ENCODE measurements at places on chromosomes 16 and 17.

DNA sequence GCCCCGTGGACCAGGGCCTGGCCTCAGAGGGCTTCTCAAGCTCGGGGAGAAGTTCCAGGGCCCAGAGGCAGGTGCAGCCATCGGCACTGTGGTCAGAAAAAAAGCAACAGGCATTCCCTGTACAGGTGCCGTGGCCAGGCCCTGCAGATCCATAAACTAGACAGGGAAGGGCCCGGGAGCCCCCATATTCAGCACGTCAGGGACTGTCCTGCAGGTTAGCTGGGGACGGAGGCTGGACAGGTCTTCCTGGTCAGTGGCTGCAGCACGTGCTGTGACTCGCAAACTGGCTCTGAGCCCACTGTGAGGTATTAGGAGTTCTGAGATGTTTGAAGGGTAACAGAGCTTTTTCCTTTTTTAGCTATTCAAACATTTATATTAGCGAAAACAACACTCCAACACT is 15.0 kb upstream of the C16orf95 start:
- DNase-seq = no peak

DNA sequence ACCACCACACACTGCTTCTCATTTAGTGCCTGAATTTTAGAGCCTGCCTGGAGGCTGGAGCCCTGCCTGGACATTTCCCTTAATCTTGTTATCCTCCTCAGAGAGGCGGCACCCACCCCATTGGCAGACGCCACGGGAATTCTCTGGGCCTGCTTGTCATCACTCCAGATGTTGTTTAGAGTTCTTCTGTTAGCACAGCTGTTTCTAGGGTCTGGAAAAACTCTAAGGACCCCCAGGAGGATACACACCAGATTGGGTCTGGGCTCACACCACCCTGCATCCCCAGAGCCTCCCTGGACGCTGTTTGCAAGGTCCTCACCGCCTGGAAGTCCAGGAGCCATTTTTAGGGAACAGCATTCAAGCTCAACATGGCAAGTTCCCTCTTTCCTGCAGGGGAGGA is 565 bp upstream of the XAF1 start:
- DNase-seq = no peak

DNA sequence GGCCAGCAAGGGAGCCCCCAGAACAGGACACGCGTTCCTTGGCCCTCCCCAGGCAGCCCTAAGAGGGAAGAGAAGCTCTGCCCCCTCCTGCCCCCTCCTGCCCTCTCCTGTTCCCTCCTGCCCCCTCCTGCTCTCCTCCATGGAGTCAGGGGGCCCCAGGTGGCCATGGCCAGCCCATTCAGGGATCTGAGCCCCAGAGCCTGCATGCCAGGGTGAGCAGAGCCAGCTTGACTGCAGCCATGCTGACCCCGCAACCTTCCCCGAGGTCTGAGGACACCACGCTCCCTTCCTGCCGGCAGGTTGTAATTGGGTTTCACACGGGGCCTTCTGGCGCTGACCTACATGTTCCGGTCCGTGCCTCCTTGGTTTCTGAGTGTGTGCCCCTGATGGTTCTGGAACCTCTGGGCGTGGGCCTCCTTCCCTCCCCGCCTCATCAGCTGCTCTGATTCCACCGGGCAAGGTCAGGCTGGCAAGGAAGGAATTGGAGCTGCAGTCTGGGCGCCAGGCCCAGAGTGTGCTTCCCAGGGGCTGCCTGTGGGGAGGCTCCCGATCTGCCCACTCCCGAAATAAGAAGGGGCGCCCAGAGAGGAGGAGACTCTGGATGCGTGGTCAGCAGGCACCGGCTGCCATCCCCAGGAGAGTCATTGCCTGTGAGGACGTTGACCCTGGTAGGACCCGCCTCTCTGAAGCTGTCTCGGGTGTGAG is 23.7 kb upstream of the NPTX1 start:
- no peak for DNase-seq

GRCh38 chr17:76843703-76844484 is 24.3 kb upstream of the MGAT5B start:
- DNase-seq = no peak

DNA sequence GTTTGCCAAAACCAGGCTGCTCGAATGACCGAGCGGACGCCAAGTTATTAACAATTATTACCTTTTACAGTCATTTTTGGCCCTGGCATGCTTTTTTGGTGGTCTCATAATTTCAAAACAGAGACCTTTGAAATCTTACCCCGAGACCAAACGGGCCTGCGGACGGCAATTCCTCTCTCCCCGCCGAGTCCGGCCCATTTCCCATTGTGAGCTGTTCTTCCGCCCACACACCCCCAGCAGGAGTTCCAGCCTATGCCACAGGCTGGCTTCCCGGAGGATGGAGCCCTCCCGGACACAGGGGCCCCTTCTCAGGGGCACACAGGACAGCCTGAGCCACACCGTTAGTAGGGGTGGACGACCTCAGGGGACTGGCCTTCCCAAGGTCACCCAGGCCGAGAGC is 130.7 kb downstream of the C16orf95 start:
- no peak for DNase-seq

- DNase-seq = no peak
Measured at GRCh38 chr17:17590883-17591354, 589 bp downstream of the PEMT start.

- DNase-seq = peak; percentile 53
Measured at GRCh38 chr16:16025214-16025968, 76.0 kb downstream of the ABCC1 start.

GRCh38 chr17:13538841-13539411 is 62.8 kb downstream of the HS3ST3A1 start:
- DNase-seq = no peak

DNA sequence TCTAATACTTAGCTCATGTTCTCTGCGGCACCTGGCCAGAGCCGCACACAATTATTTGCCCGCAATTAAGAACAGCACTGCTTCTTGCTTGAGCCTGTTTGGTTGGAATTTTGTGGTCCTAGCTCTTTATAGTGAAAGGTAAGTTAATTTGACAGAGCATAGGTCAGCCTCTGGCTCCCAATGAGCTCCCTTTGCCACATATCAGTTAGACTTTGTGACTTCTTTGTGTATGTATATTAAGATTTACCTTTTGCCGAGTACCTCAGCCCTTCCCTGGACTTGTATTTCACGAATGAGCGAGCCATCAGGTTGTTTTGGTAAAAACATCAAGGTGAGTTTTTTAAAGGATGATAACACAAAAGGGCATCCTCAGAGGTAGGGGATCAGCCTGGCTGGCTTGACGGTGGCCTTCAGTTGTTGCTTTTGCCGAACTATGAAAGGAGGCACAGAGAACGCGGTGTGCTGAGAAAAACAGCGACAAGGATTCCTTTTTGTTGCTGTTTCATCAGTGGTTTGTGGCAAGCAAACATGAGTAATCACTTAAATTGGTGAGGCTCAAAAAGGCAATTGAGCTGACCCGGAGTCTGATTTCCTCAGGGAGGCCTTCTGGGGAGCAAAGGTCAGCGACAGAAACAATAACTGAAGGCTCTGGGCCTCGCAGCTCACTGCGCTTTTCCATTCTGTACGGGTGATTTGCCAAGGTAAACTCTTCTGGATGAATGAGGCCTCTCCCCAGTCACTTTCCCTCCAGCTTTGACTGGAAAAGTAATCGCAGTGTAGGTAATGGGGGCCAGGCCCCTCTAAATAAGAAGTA is 163.6 kb downstream of the HS3ST3A1 start:
- no peak for DNase-seq

- no peak for DNase-seq
Measured at GRCh38 chr17:50598487-50598886, 36.2 kb upstream of the ABCC3 start.

DNA sequence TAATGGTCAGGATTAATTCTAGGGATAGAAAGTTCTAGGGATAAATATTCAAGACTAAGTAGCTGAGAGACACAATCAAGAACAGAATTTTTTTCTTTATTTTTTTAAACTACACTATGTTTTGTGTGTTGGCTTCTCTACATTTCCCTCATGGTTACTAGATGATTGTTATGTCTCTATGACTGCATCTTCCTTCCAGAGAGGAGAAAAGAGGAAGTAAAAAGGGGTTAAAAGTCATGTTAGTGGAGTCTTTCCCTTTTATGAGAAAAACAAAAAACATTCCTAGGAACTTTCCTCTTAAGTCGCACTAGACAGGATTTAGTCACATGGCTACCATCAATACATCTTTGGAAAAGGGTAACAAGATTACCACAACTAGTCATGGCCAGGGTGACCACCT is 375.0 kb downstream of the KCNJ2 start:
- DNase-seq = no peak

GRCh38 chr17:55430541-55431288 is 9.1 kb upstream of the MMD start:
- no peak for DNase-seq

DNA sequence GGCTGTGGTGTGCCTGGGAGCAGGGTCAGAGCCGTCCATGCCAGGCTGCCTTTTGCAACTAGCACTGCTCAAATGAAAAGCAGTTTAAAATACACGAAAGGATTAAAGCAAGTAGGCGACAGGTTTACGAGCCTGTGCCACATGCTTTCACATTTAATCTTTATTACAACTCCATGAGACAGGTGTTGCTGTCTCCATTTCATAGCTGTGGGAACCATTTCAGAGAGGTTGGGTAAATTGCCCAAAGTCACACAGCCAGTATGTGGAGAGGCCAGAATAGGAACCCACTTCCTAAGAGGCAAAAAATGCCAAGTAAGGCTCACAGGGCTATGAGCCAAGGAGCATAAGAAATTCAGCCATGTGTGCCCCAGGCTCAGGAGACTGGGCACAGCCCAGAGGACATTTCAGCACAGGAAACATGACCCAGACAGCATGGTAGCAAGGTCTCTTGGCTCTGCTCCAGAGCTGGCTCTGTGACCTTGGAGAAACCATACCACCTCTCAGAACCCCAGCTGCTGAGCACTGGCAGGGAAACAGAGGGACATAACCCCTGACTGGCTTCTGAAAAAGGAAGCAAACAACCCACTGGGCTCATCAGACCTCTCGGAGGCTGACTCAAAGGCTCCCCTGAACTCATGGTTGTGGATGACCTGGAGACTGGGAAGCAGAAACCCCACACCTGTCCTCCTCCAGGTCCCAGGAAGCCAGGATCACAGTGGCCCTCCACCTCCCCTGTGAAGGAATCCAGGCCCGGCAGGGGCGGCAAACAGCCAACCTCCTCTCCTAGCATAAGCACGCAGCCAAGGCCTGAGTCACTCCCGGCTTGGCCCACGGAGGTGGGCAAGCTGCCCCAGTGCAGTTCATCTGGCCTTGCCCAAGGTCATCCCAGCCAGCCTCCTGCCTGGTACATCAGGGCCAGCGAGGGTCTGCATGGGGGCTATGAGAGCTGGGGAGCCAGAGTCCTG is 40.3 kb upstream of the MRPS23 start:
- no peak for DNase-seq

GRCh38 chr17:2814049-2814448 is 17.8 kb downstream of the RAP1GAP2 start:
- no peak for DNase-seq

GRCh38 chr17:9022573-9023391 is 1.5 kb downstream of the NTN1 start:
- DNase-seq = peak; percentile 6

DNA sequence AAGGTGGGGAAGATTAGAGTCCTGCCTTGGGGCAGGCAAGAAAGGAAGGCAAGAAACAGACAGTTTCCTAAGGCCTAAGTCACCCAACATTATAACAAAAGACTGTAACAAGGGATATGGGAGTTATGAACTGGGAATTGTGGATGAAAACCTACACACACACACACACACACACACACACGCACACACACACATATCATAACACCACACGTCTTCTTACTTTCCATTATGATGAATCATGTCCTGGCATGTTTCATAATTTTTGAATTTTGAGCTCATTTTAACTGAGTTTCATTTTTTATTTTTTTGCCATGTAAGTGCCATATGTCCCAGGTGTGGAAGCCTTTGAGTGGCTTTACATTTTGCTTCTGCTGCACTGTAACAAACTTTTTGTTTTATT is 29.9 kb downstream of the HS3ST2 start:
- no peak for DNase-seq

DNA sequence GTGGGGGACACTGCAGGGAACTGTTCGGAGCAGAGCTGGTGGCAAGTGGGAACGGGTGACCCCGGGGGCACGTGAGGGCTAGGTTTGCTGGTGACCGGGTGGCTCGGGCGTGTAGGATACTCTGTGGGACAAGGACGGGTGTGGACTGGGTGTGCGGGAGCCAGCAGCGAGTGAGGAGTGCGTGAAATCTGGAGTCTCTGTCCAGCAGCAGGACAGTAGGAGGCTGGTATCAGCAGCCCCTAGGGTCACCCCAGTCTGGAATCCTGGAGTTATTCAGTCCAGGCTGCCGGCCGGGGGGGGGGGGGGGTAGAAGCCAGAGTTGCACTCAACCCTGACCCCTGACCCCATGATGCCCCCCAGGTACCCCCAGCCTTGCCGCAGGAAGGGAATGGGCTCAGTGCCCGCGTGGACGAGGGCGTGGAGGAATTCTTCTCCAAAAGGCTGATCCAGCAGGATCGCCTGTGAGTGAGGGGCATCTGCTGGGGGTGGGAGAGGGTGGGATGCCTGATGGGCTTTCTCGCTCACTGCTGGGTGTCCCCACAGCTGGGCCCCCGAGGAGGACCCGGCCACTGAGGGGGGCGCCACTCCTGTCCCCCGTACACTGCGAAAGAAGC is 6.2 kb downstream of the ACD start:
- DNase-seq = no peak

DNA sequence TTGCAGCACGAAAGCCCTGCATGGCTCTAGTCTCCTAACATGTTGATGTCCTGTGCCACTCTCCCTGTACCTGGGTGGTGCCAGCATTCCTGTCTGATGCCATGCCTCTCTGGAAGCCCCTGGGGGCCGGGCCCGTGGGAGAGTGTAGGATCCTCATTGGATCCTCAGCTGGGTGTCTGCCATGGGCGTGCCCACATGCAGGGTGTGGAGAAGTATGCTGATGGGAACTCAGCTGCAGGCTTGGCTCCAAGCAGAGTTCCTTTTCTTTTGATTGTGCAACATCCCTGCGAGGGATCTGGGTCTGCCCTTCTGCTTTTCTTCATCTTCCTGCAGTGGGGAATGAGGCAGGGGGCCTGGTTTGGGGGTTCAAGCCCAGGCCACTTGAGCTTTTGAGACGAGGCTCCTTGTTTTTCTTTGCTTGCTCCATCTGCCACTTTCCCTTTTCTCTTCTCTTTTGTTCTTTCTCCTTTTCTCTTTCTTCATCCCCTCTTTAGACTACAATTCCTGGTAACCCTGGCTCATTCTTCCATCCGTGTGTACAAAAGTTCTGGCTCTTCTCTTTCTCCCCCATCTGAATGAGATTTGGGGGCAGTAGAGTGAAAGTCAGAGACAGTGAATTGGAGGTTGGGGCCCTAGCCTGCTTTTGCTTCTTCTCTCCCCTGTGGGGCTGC is 32.9 kb downstream of the KSR1 start:
- no peak for DNase-seq

GRCh38 chr17:69486779-69487637 is 72.5 kb downstream of the MAP2K6 start:
- DNase-seq = no peak

DNA sequence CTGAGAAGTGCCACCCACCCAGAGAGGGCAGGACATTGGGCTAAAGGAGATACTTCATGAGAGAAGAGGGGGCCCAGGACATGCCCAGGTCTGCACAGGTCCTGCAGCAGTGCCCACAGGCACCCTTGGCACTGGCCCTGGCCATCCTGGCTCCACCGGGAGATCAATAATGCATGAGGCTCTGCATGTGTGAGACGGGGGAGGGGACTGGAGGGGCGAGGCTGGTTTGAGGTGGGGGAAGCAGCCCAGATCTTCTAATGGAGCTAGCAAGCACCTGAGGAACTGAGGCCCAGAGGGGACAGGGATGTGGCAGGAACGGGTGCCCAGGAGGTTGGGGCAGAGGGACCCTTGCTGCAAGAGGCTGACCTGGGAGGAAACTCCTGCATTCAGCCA is 567 bp downstream of the OSBPL7 start:
- no peak for DNase-seq

GRCh38 chr16:5036228-5037156 is 2.8 kb upstream of the NAGPA start:
- no peak for DNase-seq

GRCh38 chr16:13206606-13207005 is 305.2 kb downstream of the SHISA9 start:
- no peak for DNase-seq

All from activated CD4-positive, alpha-beta T cell treated with anti-CD3 and anti-CD28 coated beads, Interleukin-2, amount 50 U/mL, for 4 hours (primary cell).